ENCODE measurements at places on chromosomes 4 and X. TPM values are rescaled to one million over a fixed set of nuclear protein-coding genes. Genes with fewer than 3 reads are reported as not detected.

DNA sequence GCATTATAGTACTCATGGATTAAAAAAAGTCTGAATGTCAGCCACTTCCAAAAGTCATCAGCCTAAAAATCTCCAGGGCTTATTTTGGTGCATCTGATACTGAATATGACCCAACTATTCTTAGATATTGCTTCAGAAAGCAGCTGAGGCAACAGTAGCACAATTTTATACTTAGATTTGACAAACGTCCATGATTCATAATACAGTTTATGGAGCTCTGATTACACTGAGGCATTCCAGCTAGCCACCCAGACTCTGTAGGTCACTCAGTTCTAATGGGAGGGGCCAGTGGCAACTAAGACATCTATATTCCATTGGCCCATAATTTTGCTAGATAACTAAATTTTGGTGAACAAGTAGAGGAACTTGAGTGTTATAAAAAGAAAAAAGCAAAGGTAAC, 10.3 kb downstream of the SPATA4 start:
- H3K4me3 ChIP-seq: no peak overlapping the region
- no peaks in the 10 kb centered on the region for H3K36me3 ChIP-seq
- H3K27ac ChIP-seq: no peak overlapping the region
- no peaks in the 10 kb centered on the region for H3K27me3 ChIP-seq
- H3K4me1 ChIP-seq: no peaks in the 10 kb centered on the region
- no peak for DNase-seq

The MAGEC2 gene
- total RNA-seq: not detected

DNA sequence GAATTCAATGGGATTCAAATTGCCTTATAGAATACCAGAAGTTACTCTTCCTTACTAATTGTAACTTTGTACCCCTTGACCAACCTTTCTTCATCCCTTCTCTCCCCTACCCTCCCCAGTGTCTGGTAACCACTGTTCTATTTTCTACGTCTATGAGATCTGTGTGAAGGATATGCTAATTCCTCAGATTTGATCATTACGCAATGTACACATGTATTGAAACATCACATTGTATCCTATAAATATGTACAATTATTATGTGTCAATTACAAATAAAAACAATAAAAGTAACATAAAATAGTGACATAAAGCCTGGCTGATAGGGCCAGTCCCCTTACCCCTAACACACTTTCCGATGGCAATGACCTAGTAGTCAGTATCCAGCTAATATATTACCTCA, 95.1 kb upstream of the GRIA3 start:
- H3K4me1 ChIP-seq: no peaks in the 10 kb centered on the region
- H3K27ac ChIP-seq: no peak overlapping the region
- H3K4me3 ChIP-seq: no peak overlapping the region
- H3K36me3 ChIP-seq: no peaks in the 10 kb centered on the region
- H3K27me3 ChIP-seq: no peaks in the 10 kb centered on the region

GRCh38 chrX:30863974-30864373, 25.1 kb downstream of the TAB3 start:
- no peak for DNase-seq
- H3K27me3 ChIP-seq: no peaks in the 10 kb centered on the region
- H3K4me1 ChIP-seq: no peaks in the 10 kb centered on the region
- no peak overlapping the region for H3K27ac ChIP-seq

DNA sequence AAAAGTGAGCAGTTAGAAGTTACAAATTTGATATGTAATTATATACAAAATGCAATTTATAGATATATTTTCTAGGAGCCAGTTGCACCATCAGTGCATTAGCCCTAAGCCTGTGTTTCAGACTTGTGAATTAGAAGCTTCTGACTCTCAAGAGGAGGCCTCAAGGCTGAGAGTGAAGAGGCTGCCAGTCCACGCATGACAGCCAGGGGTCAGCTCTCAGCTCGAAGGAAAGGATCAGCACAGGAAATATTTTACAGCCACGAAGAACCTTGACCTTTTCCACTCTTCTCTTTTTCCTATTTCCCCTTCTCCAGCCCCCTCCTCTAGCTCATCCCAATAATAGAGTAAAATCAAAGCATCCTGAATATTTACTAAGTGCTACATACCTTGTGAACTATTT, 642.4 kb downstream of the TRIML1 start:
- no peak overlapping the region for H3K4me3 ChIP-seq
- H3K4me1 ChIP-seq: no peaks in the 10 kb centered on the region
- DNase-seq: no peak
- no peaks in the 10 kb centered on the region for H3K36me3 ChIP-seq

DNA sequence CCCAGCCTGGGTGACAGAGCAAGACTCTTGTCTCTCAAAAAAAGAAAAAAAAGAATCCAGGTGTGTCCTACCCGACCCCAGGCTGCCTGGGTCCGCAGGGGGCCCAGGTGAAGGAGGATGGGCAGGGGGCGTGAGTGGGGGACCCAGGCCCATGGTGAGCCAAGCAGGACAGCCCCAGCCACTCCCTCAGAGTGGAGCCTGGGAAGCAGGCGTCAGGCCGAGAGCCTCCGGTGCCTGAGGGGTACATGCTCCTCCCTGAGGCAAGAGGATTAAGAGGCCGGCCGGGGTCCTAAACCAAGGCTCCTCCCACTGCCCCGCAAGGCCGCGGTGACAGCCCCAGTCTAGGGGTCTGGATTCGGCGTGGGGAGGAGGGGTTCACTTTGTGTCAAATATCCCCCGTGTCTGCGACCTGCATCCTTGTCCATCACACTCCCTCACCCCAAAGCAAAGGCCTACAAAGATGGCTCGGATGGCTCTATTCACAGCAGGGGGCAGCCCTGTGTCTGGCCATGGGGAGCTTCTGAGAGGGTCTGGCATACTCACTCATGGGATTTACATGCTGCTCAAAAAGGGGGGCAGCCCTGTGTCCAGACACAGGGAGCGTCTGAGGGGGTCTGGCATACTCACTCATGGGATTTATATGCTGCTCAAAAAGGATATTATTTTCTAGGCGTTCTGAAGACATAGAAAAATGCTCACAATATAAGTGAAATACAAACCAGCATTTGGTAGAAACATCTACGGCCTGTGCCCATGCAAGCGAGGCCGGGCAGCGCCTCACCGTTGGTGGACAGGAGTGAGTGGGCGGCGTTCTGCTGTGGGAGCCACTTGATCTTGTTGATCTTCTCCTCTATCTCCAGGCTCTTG, 94.6 kb downstream of the PPP2R2C start:
- H3K4me1 ChIP-seq: no peaks in the 10 kb centered on the region
- H3K27ac ChIP-seq: no peak overlapping the region
- H3K36me3 ChIP-seq: no peaks in the 10 kb centered on the region
- H3K4me3 ChIP-seq: no peak overlapping the region

The USP17L19 gene
- total RNA-seq: not detected

The TMEM150C gene
- total RNA-seq: 5.2 TPM

The VCX2 gene
- not detected for total RNA-seq

The SPP1 gene
- 26.8 TPM for total RNA-seq

GRCh38 chr4:125801373-125801772, 486.6 kb downstream of the FAT4 start:
- no peak overlapping the region for H3K4me3 ChIP-seq
- no peaks in the 10 kb centered on the region for H3K27me3 ChIP-seq
- H3K27ac ChIP-seq: no peak overlapping the region
- H3K4me1 ChIP-seq: no peaks in the 10 kb centered on the region
- no peak for DNase-seq

The IL3RA gene
- total RNA-seq: 62.3 TPM

The CTAG2 gene
- not detected for total RNA-seq

The FGA gene
- 4.3 TPM for total RNA-seq

- no peak for DNase-seq
- H3K27me3 ChIP-seq: no peaks in the 10 kb centered on the region
- no peaks in the 10 kb centered on the region for H3K4me1 ChIP-seq
- no peaks in the 10 kb centered on the region for H3K36me3 ChIP-seq
- H3K27ac ChIP-seq: no peak overlapping the region
Observed at GRCh38 chrX:64093761-64094160, 111.7 kb downstream of the AMER1 start.

DNA sequence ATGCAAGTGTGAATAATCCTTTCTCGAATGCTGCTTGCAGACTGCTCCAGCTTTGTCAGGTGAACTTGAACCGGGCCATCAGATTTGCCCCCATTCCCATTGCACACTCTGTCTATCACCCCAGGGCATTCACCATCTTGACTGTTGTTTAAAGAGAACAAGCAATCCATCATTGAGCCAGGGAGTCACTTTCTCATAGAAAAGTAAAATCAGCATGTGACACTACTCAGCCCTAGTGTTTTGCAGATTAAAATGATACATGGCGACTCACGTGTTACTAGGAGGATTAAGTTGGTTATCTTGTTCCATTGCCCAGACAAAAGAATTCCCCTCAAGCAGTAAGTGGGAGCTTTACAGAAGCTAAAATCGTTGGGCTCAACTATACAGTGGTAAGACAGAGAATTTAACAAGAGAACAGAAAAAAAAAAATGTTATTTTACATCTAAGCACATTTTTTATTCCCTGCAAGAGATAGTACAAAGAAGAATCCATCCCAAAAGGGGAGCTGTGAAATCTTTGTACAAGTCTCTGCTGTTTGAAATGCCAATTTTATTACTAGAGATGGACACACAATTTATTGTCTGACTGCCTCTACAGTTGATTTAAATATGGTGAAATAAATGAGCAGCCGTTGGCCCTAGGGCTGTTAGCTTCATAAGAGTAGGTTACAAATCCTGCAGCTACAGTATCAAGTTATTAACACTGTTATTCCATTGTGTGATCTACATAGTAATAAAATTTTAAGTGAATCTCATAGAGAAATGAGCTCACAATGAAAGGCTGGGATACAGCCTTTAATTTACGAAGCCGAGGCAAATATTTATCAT, 67.5 kb downstream of the NEUROG2 start:
- DNase-seq: no peak
- no peaks in the 10 kb centered on the region for H3K4me1 ChIP-seq

The DCX gene
- not detected for total RNA-seq

DNA sequence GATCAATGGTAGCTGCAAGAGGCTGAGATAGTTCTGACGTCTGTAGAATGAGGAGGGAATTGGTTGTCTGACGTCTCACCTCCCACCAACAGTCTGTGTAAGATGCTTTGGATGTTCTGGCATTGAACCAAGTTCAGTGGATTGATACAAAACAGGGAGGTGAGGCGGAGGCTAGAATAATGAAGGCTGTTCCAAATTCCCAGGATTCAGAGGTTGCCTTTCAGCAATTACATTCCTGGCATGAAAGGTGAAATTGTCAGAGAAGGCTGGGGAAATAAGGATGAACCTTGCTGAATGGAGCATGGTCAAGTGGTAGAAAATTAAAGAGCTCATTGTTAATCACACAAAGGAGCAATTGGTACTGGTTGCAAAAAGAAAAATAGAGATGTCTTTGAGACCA, 241.6 kb downstream of the FBXW7 start:
- H3K27ac ChIP-seq: no peak overlapping the region
- H3K36me3 ChIP-seq: no peaks in the 10 kb centered on the region
- DNase-seq: no peak
- no peak overlapping the region for H3K4me3 ChIP-seq

DNA sequence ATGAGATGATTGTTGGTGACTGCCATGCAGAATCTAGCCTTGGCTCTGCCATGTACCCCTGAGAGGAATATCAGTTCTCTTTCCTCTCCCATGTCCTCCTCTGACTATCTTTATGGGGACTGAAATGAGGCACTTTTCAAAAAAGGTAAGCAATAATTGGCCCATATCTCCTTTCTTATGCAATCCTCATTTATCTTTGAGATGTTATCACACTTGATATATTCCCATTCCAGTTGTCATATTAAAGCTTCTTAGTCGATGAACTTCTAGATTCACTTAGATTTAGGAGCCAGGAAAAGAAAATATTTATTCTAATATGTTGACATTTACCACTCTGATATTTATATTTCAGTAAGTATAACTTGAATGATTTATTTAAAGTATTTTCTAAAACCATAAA, 55.3 kb upstream of the CXCL8 start:
- no peak for DNase-seq
- no peaks in the 10 kb centered on the region for H3K36me3 ChIP-seq
- no peak overlapping the region for H3K27ac ChIP-seq
- no peaks in the 10 kb centered on the region for H3K27me3 ChIP-seq
- no peak overlapping the region for H3K4me3 ChIP-seq

DNA sequence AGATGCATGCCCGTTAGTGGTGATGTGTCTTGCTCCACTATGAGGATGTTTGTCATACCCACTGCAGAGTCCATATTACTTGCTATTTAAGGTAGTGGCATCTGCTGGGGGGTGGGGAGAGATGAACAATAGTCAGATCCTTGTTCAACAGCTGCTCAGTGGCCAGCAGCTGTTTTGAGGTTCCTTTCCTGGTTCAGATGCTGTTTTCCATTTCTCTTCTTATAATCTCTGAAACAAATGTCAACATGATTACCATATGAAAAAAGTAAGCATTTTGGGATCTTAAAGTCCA, 1567.9 kb upstream of the TENM3 start:
- H3K36me3 ChIP-seq: no peaks in the 10 kb centered on the region
- no peak for DNase-seq
- H3K27me3 ChIP-seq: no peaks in the 10 kb centered on the region
- H3K4me1 ChIP-seq: no peaks in the 10 kb centered on the region
- no peak overlapping the region for H3K4me3 ChIP-seq
- no peak overlapping the region for H3K27ac ChIP-seq

DNA sequence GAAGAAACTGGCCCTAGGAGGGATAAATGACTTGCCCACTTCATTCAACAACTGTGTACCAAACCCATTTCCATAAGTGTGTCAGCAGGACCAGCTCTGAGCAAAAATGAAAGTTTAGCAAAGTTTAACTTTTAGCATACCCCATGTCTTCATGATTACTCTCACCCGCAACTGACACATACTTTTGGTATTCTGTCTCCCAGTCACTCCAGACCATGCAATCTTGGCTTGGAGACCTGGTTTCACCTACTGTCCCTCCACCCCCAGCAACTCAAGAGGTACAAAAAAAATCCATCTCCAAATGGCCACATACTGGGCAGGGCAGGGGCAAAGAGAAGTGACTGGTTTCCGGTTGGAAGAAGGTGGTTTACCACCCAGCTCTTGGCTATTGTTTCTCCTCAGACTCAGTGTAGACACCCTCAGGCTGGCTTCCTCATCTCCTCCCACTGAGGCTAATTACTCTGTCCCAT, 79.8 kb downstream of the RLIM start:
- peak overlapping the region; percentile 87 for H3K27ac ChIP-seq
- no peak overlapping the region for H3K4me3 ChIP-seq
- H3K36me3 ChIP-seq: no peaks in the 10 kb centered on the region
- H3K27me3 ChIP-seq: no peaks in the 10 kb centered on the region

The USP17L20 gene
- not detected for total RNA-seq

- no peaks in the 10 kb centered on the region for H3K36me3 ChIP-seq
- DNase-seq: no peak
Observed at GRCh38 chr4:26441771-26442170, 48.5 kb downstream of the CCKAR start.

- no peak overlapping the region for H3K27ac ChIP-seq
- no peak overlapping the region for H3K4me3 ChIP-seq
- H3K27me3 ChIP-seq: no peaks in the 10 kb centered on the region
- no peaks in the 10 kb centered on the region for H3K4me1 ChIP-seq
Observed at GRCh38 chr4:155076256-155076785, 132.1 kb upstream of the NPY2R start.

All from upper lobe of left lung (tissue), 6 donors.